Aorta (tissue), 5 donors: ENCODE measurements at places on chromosomes 16 and 17. TPM values are rescaled to one million over a fixed set of nuclear protein-coding genes. Genes with fewer than 3 reads are reported as not detected.

DNA sequence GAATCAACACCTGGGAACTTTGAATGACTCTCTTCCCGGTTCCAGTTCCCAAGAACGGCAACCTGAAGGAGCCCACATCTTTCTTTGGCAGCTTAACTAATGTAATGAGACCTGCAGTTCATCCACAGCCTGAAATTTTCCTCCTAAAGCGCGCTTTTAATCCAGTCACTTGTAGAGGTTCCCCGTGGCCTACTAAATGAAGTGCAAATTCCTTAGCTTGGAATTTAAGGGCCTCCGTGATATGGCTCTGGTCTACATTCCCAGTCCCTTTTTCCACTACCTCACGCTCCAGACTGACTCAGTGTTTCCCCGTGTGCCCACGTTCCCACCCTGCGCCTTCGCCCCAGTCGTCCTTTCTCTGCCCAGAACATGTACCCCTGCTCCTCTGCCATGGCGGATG lies 27.2 kb downstream of the FZD2 start:
- peak overlapping the region; percentile 93 for H3K27ac ChIP-seq
- DNase-seq = peak; percentile 86
- H3K36me3 ChIP-seq = no peaks in the 10 kb centered on the region
- H3K4me3 ChIP-seq = no peak overlapping the region
- no peaks in the 10 kb centered on the region for H3K4me1 ChIP-seq
- no peaks in the 10 kb centered on the region for H3K27me3 ChIP-seq

Gene PDILT
- total RNA-seq = not detected

GRCh38 chr16:57563761-57564160 lies 21.3 kb downstream of the ADGRG5 start:
- no peaks in the 10 kb centered on the region for H3K4me1 ChIP-seq
- no peaks in the 10 kb centered on the region for H3K27me3 ChIP-seq

DNA sequence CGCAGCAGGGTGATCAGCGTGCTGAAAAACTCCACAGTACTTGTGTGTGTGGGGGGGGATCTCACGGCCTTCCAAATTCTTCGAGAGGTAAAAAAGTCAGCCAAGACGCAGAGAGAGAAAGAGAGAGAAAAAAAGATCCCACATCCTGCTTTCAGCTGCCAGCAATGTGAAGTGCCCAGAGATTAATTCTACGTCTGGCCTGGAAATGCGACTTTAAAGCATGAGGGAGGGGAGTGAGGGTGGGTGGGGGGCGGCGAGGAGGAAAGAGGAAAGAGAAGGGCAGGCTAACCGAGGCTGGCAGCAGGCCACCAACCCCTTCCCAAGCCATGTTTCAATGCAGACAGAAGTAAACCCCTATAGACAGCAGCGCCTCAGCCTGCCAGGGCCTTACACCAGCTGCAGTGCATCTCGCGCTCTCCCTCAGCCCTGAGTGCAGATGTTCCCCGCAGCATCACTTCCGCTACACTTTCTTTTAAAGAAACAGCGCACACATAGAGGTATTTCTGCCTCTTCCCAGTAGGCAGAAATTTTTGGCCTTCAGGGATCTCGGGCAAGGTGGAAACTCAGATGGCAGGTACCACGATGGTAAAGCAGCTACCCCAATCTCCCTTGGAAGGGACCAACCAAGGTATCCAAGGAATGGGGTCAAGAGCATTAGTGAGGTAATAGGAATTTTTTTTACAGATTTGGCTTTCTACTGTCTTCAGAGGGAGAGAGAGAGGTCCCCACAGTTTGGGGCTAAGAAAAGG lies 87.8 kb downstream of the SMG6 start:
- peak overlapping the region; percentile 99 for H3K27ac ChIP-seq
- H3K4me1 ChIP-seq = peaks cover 3% of the 10 kb centered on the region
- H3K36me3 ChIP-seq = no peaks in the 10 kb centered on the region
- peak; percentile 84 for DNase-seq
- H3K4me3 ChIP-seq = peak overlapping the region; percentile 47

Gene TBC1D3I
- not detected for total RNA-seq
